ENCODE measurements at places on chromosomes 3 and 15. TPM values are rescaled to one million over a fixed set of nuclear protein-coding genes. Genes with fewer than 3 reads are reported as not detected.

GRCh38 chr15:86797135-86797534, 717.5 kb downstream of the AGBL1 start:
- DNase-seq: no peak

DNA sequence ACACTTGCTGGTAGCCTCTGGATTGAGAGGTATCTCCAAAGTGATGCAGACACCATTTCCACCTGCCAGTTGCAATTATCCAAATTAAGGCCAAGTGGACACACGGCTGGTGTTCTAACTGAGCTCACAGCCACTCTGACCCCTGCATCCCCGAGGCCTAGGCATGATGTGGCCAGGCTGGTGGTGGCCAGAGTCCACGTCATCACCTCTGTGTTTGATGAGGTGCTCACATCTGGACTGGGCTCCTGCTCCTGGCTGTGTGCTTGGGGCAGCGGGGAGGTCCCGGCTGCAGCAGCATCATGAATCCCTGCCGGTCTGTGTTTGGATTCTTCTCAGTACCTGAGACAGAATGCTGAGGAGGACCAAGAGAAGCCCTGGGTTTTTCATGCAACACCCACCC, 4.9 kb downstream of the OXTR start:
- no peak for DNase-seq

- DNase-seq: no peak
Measured at GRCh38 chr15:68783226-68784058, 37.3 kb downstream of the ANP32A start.

CA12 gene
- 138 TPM for polyA plus RNA-seq

OR5K1 gene
- polyA plus RNA-seq: not detected

FBXW12 gene
- 0.62 TPM for polyA plus RNA-seq

GRCh38 chr3:107740992-107741896, 218.5 kb downstream of the BBX start:
- peak; percentile 8 for DNase-seq

RASL12 gene
- 11.5 TPM for polyA plus RNA-seq

- no peak for DNase-seq
Measured at GRCh38 chr3:139448104-139448503, 28.2 kb downstream of the RBP2 start.

DNA sequence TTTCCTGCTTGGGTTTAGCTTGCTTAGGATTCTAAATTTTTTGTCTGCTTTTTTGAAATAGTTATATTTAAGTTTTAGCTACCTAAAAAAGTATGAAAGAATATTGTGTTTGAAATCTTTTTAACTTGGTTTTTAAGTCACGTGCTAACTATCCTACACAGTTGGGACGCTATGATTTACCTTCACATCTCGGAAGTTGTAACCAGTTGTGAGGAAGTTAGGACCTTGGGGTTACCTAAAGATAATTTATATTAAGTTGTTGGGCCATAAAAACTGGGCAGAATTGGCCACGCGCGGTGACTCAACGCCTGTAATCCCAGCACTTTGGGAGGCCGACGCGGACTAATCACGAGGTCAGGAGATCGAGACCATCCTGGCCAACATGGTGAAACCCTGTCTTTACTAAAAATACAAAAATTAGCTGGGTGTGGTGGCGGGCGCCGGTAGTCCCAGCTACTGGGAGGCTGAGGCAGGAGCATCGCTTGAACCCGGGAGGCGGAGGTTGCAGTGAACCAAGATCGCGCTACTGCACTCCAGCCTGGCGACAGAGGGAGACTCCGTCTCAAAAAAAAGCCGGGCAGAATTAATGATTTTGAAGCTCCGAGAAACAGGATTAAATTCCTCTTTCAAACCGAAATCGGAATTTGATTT, 1.0 kb downstream of the ZFAND6 start:
- peak; percentile 32 for DNase-seq

DNA sequence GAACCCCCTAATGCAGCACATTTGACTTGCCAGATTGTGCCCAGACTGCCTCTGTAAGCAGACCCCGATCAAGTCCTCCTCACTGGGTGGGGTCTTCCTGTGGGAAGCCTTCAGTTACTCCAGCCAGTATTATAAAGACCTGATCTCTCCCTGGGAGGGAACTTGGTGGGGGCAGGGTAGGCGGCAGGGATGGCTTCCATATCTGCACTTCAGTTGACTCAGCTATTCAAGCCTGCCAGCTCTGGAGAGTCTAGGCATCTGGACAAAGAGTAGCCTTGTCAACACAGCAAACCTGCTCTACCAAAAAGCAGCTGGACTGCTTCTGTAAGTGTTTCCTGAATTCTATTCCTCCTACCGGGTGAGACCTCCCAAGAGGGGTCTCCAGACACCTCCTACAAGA, 21.0 kb upstream of the SLC25A38 start:
- DNase-seq: no peak

NSMCE3 gene
- 9.4 TPM for polyA plus RNA-seq

DNA sequence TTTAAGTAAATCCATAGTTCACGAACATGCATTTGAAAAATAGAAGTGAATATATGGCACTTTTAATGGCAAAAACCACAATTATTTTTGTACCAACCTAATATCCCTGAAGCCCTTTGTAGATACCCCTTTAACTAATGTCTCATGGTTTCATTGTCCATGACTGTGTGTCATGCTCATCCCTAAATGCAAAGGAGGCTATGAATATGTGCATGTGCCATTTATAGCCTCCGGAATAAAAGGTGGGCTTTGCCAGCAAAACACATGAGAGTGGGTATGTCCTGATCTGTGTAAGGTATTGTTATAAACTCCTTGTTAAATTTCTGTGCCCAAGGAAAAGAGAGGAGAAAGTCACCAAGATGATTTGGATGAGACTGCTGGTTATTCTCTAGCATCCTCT, 20.5 kb upstream of the SOX14 start:
- DNase-seq: no peak

TMEM39A gene
- 47.5 TPM for polyA plus RNA-seq

MEX3B gene
- polyA plus RNA-seq: 20.5 TPM

- DNase-seq: no peak
Measured at GRCh38 chr15:26073430-26074333, 210.6 kb upstream of the ATP10A start.

RBP2 gene
- polyA plus RNA-seq: not detected

DNA sequence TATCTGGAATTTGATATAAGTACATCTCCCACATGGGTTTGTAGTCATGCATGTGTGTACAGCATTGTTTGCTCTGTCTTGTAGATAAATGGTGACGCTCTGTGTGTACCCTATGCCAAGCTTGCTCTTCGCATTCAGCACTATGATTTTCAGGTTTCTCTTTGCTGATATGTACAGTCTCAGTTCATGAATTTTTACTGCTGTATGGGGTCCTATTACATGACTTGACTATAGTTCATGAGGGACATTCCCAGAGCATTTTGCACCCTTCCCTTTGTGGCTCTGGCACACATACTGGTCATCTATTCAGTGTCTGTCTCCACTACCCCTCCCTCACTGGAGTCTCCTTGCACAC, 132.7 kb downstream of the EEFSEC start:
- DNase-seq: no peak

GRCh38 chr3:72597043-72597442, 251.2 kb downstream of the SHQ1 start:
- no peak for DNase-seq

CEMIP gene
- 2.9 TPM for polyA plus RNA-seq

- DNase-seq: no peak
Measured at GRCh38 chr3:168220556-168220955, 124.8 kb upstream of the GOLIM4 start.

DNA sequence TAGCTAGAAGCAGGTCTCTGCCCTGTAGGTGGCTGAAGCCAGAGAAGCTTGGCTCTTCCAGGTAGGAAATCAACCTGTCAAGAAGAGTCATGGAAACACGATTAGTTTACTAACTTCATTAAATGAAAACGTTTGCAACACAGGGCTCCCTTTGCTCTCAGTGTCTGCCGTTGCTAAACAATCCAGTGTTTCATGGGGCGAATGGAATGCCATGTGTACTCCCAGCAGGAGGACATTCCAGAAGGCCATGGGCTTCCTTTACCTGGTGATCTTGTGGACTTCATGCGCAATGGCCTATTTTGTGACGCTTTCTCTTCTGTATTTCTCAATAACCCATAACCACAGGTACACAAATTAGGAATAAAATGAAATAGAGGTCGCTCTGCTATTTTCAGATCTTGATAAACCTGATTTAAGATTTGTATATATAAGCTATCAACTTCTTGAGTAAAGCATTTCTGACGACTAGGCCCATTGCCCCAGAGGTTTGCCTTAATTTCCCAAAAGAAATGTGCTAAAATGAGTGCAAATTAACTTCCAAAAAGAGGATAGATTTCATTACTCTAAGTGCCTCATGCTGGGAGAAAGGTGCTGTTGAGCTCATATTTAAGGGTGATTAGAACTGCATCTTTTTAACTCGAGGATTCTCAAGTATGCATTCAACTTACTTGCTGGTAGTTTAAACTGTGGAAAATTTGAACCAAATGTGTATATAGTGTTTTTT, 171.0 kb downstream of the EPHA3 start:
- no peak for DNase-seq

FRMD5 gene
- 0.91 TPM for polyA plus RNA-seq

ZNF774 gene
- polyA plus RNA-seq: 5.3 TPM

CISH gene
- 33.6 TPM for polyA plus RNA-seq

GRCh38 chr15:58374147-58374546, 57.6 kb upstream of the LIPC start:
- no peak for DNase-seq

DNA sequence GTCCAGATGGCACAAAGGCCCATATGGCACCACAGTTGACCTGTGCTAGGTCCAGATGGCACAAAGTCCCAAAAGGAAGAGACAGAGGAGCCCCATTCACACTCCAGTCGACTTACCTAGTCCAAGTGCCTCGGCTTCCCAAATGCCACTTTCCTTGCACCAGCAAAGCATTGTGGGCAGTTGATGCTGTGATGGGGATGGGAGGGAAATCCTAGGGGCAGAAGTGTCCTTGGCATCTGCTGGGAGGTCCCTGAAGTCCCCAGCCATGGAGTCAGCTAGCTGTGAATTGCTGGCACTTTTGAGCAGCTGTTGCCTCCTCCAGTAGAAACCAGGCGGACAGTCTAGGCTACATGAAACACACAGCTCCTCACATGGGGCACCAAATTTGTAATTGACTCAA, 60.3 kb upstream of the SIAH2 start:
- no peak for DNase-seq

GRCh38 chr3:186882150-186882524, 39.6 kb downstream of the ADIPOQ start:
- no peak for DNase-seq

EOMES gene
- 0.06 TPM for polyA plus RNA-seq

SLC22A14 gene
- 0.78 TPM for polyA plus RNA-seq

GRCh38 chr15:80551348-80551747, 143.8 kb upstream of the ABHD17C start:
- no peak for DNase-seq

GRCh38 chr15:62584301-62585235, 419.5 kb upstream of the C2CD4B start:
- no peak for DNase-seq

- DNase-seq: no peak
Measured at GRCh38 chr3:184531626-184532280, 29.8 kb upstream of the EPHB3 start.

ULK3 gene
- polyA plus RNA-seq: 29.7 TPM

GRCh38 chr3:45760878-45761711, 35.2 kb downstream of the SLC6A20 start:
- DNase-seq: no peak

RTP1 gene
- not detected for polyA plus RNA-seq

DNA sequence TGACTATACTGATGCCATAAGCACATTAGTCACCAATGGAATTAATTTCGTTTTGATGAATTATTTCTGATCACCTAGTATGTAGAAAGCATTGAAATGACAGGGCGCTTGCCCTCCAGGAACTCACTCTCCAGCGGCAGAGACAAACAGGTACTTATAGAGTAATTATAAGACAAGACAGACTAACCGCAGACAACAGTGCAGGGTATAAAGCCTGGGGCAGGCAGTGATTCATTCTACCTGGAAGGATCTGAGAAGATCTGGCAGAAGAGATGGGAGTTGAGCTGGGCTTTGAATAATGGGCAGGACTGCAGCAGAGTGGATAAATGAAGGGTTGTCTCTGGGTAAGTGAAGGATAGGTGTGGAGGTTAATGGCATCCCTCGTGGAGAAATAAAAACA, 331.8 kb downstream of the FGF12 start:
- DNase-seq: no peak

CD200R1 gene
- 0.60 TPM for polyA plus RNA-seq

STRIT1 gene
- polyA plus RNA-seq: 2.3 TPM

DNA sequence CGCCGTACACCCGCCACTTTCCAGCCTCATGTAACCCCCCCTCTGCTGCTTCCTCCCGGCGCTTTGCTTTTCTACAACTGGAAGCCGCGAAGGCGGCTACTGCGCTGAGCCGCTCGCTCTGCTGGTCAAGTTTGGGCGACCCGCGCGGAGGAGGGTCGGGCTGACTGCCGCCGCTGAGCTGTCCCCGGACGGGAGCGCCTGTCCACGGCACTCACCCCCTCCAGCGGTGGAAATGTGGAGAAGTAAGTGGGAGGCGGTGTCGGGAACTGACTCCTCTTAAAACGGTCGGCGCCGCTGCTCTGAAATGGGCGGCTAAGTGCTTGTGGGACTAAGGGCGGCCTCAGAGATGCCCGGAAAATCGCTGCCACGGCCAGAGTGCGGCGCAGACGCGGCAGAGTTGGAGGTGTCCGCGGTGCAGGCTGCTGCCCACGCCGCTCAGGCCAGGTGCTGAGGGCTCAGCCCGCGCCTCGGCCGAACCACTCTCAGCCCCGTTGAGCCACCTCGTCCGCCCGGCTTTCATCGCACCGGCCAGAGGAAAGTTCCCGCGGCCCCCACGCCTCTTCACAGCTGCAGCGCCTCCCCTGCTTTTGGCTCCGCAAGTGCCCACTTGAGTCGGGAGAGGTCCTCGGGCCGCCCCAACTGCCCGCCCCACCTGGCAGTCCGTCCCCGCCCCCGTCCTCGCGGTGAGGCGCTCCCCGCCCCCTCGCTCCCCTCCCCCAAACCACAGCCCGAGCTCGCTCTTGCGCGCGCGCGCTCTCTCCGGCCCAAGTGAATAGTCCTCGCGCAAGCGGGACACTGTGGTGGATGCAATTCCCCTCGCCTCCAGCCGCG, at the start of gene EPHA6:
TSS of gene EPHA6 (plus strand) at position 775 of the 831 bp plus-strand sequence.
- peak; percentile 32 for DNase-seq

DNA sequence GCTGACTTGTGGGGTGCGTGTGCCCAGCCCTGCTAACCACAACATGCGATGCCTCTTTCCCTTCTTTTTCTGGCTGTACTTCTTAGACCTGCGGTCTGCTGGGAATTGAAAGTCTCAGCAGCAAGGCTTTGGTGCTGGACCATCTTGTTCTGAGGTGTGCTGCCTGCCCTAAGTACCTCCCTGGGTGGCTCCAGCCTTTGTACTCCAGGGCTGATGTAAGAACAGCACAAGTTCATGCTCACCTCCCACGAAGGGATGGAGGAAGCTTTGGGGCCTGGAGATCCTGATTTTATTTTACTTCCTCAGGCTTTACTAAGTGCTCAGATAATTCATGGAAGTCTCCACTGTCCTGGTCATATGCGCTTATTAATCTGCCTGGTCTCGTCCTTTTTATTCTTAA, 28.9 kb downstream of the FAM43A start:
- no peak for DNase-seq

- no peak for DNase-seq
Measured at GRCh38 chr3:111595232-111595631, at the start of gene ZBED2. ZBED2 (minus strand) TSS chr3:111595346; CDS start chr3:111594201, 1,145 bp downstream.

CADPS gene
- 1.9 TPM for polyA plus RNA-seq

GRCh38 chr15:52066842-52067544, 45.6 kb downstream of the BCL2L10 start:
- no peak for DNase-seq
